Stimulated activated CD4-positive, alpha-beta T cell treated with anti-CD3 and anti-CD28 coated beads, Interleukin-1b, Interleukin-23, amount 100 ng/mL, for 1 hour (primary cell): ENCODE measurements at places on chromosomes 16 and 17.

- DNase-seq = no peak
Measured at GRCh38 chr16:87486713-87487247, 6.0 kb downstream of the ZCCHC14 start.

GRCh38 chr16:11957591-11958395 is 7.2 kb upstream of the TNFRSF17 start:
- no peak for DNase-seq

GRCh38 chr17:7885367-7886226 is 3.0 kb upstream of the CHD3 start:
- DNase-seq = peak; percentile 21

GRCh38 chr16:79644971-79645667 is 44.6 kb upstream of the MAF start:
- DNase-seq = no peak

- DNase-seq = no peak
Measured at GRCh38 chr17:69945698-69946185, 129.3 kb upstream of the KCNJ16 start.

- peak; percentile 39 for DNase-seq
Measured at GRCh38 chr16:25257956-25258860, 563 bp upstream of the ZKSCAN2 start.

DNA sequence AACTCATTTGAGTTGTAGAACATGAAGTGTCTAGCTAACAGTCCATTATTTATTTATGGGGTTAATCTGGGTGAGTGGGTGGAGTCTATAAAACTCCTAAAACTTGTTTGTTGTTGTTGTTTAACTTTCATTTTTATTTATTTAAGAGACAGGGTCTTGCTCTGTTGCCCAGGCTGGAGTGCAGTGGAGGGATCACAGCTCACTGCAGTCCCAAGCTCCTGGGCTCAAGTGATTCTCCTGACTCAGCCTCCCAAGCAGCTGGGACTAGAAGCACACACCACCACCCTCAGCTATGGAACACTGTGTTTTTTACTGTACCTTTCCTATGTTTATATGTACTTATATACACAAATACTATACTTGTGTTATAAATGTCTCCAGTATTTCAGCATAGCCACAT is 77.8 kb upstream of the CLEC18B start:
- no peak for DNase-seq
